ENCODE measurements at places on chromosomes 5 and 9.

DNA sequence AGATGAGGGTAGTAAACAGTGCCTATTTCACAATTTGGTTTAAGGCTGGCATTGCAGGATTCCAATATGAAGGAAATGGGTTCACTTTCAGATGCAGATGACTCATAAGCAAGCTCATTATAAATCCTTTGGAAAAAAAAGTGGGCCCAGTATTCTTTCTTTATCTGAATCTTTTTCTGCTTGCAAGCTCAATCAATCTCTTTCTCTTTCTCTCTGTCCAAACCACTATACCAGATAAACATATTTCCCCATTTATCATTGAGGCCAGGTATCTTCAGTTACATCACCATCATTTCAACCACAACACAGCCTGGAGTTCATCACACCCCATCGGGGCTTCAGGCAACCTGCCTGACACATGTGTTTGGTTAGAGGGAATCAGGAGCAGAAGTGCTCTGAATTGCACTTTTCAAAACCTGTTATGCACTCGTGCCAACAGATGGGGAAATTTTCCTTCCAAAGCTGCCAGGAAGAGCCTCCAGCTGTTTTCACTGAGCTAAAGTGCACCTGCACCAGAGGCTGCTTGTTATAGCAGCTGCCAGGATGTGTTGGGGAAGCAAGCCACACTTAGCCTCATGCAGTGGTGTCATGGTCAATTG is 30.0 kb upstream of the MAMDC2 start:
- DNase-seq: no peak

- DNase-seq: no peak
Measured at GRCh38 chr5:30930736-30931135, 262.8 kb upstream of the CDH6 start.

DNA sequence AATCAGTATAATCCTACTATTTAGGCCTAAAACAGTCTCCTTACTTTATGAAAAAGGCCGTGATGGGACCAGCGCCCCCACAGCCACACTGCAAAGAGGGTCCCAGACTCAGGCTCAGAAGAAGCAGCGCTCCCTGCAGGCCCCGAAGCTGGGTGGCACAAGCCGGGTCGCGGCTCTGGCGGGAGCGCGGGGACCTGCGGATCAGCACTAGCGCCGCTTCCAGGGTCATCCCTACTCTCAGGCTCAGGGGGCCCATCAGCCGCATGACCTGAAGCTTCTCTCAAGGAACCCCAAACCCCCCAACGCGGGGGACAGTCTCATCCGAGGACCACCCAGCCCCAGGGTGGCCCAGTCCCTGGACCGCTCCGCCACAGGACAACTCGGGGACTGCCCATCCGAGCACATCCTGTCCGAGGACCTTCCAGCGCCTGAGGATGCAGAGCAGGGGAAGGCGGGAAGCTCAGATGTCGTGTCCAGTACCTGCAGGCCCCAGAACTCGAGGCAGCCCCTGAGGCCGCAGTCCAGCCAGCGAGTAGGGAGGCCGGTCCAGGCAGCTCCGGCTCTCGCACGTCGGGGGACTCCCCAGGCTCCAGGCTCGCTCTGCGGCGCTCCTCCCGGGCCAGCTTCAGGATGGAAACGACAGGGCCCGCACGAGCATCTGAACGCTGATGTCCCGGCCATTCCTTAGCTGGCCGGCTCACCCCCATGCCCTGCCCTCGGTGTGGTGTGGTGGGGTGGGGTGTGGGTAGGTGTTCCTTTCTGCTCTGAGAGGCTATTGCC is 32.4 kb upstream of the CDK20 start:
- no peak for DNase-seq

DNA sequence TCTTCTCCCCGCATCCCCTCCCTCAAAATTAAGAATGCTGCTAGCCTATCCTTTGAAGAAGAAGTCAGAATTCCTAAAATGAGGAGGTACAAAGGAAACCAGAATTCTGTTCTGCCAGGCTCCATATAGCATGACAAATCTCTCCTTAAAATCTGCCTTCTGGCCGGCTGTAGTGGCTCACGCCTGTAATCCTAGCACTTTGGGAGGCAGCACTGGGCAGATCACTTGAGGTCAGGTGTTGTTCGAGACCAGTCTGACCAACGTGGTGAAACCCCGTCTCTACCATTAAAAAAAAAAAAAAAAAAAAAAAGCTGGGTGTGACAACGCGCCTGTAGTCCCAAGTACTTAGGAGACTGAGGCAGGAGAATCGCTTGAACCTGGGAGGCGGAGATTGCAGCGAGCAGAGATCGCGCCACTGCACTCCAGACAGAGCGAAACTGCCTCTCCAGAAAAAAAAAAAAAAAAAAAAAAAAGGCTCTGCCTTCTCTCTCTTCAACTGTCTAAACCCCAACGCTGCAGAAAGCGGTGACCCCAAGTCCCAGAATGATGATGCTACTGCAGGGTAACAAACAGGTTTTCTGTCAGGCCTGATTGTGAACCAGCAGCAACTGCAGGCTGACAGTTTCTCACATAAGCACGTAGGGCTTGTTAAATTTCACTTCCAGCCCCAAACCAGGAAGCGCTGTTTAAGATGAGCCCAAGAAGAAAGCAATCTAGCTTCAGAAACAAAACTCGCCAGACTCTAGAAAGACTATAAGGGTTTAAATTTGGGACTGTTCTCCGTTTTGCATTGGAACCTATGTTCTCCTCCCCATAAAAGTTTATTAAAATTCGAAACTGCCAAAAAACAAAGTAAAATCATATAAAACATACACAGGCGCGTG is 963 bp upstream of the CAST start:
- DNase-seq: no peak

DNA sequence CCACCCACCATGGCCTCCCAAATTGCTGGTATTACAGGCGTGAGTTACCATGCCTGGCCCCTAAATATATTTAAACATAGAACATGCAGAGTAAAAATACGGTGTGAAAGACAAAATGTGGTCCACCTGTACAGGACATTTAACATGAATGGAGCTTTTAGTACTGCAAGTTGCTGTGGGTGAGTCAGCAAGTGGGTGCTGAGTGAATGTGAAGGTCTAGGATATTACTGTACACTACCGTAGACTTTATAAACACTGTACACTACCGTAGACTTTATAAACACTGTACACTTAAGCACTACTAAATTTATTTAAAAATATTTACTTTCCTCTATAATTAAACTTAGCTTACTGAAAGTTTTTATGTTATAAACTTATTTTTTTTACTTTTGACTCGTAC is 317.8 kb downstream of the PRDM9 start:
- no peak for DNase-seq

DNA sequence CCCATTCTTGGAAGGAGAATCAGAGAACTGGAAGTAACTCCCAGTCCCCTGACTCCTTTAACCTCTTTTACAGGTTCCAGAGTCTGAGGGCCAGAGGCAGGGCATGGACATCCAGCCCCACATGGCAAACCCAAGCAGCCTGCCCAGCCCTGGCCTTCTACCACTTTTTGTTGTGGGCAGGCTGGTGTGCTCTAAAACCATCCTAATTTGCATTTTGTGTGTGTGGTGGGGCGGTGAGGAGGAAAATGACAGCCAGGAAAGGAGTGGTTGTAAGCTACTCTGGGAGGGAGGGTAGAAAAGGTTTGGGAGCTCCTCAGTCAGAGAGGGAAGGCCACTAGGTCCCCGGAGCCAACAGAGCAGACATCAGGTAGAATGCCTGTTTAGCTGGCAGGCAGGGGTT is 90.6 kb downstream of the PSD2 start:
- DNase-seq: peak; percentile 70

DNA sequence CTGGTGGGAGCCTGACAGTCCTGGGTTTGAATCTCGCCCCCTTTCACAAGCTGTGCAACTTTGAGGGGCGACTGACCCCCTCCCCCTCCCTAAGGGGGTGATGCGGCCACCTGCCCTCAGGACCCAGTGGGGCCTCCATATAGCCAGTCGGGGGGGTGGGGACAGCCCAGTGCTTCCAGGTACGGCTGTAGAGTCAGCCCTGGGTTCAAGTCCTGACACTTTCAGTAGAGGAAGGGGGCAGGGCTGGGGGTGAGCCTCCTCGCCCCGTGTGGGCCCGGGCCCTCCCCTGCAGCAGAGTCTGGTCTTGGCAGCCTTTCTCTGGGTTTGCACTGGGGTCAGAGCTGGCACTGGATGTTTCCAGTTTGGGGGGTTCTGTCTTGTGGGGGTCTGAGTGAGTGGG is 216.3 kb downstream of the C9orf50 start:
- no peak for DNase-seq

DNA sequence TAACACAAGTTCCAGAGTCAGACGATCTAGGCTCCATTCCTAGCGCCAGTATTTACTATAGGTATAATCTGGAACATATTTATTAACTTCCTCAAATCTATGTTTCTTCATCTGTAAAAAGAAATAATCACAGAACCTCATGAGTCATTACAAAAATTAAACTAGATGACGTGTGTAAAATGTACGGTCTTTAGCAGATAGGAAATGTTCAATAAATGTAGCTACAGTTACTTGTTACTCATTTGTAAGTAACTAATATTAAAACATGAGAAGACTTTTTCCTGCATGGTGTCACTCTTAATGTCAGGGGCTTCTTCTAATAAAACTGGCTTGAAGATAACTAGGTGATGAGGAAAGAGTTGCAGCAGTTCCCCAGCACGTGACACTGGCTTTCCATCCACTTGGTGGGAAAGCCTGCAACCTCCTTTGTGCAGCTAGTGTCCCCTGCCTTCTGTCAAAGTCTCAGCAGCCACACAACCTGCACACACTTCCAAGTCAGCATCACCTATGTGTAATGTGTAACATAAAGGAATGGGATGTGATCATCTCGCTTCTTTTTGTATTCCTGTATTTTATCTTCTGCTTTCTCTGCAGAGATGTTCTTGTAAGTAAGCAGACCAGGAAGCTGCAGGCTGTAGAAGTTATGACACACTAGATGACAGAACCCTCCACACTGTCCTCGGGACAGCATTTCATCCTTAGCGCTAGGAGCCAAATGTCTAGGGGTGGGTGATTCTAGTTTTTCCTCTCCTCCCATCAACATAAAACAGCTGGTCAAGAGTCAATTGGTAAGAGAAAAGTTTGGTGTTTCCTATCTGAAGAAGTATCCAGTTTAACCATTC is 1.8 kb upstream of the JAKMIP2 start:
- no peak for DNase-seq

Data from NCI-H526 treated with DMSO at 0.1 percent for 48 hours (cell line).